ENCODE measurements at places on chromosomes 11 and 22.

DNA sequence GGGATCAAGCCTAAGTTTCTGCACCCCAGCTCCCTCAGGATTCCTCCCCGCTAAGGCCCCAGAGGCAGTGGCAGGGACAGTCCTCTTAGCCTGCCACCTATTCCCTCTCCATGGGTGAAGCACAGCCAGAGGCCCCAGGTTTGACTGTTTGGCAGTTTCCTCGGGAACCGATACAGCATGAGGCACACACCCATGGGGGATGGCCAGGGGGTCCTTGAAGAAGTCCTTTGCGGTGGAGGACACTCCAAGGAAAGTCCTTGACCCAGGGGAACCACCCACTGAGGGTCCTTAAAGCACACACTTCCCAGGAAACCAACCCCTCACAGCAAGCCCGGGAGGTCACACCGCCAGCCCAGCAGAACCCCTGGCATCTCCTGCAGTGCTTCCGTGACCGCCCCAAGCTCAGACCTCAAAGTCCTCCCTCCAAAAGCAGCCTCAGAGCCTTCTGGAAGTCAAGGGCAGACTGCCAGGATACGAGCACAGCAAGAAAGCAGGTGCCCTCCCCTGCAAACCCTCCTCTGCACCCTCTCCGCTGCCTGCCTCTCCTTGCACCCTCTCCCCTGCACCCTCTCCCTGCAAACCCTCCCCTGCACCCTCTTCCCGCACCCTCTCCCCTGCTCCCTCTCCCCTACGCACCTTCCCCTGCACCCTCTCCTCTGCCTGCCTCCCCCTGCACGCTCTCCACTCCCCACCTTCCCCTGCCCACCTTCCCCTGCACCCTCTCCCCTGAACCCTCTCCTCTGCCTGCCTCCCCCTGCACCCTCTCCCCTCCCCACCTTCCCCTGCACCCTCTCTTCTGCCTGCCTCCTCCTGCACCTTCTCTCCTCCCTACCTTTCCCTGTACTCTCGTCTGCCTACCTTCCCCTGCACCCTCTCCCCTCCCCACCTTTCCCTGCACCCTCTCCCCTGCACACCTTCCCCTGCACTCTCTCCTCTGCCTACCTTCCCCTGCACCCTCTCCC lies 1.4 kb downstream of the SIGIRR start:
- DNase-seq = no peak

DNA sequence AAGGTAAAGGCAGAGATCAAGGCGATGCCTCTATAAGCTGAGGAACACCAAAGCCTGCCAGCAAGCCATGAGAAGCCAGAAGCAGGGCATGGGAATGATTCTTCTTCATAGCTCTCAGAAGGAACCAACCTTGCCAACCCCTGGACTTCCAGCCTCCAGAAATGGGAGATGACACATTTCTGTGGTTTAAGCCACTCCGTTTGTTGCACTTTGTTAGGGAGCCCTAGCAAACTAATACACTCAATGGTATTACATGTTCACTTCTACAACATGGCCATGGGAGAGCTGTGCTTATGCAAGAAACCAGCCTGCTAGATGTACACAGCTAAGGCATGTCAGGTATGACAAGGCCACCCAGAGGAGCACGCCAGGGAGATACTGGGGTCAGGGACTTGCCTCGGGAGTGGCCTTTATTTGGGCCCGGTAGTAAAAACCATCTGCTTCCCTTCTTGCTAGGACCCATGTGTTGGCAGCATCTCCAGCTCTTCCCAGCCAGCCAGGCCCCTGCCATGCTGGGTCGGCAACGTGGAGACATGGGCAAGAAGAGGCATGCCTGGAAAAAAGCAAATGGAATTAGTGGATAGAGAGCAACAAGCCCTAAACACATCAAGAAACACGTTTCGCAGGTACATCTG lies 3.6 kb downstream of the C11orf16 start:
- DNase-seq = no peak

DNA sequence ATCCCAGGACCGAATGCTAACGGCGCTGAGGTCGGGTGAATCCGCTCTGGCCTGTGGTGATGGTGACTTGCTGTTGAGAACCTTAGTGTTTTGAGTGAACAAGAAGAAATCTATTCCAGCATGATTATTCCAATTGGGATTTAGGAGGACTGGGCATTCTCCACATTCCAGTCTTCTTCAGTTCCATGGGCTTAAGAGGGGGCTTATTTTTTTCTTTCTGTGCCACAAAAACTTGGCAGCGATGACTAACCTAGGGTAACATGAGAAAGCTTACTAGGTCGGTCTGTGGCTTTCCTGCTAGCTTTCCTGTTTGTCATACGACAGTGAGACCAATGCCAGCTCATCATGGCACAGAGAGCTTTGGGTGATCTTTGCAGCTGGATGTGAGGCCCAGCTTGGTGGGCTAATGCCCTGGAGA lies 62.9 kb upstream of the ATXN10 start:
- no peak for DNase-seq

DNA sequence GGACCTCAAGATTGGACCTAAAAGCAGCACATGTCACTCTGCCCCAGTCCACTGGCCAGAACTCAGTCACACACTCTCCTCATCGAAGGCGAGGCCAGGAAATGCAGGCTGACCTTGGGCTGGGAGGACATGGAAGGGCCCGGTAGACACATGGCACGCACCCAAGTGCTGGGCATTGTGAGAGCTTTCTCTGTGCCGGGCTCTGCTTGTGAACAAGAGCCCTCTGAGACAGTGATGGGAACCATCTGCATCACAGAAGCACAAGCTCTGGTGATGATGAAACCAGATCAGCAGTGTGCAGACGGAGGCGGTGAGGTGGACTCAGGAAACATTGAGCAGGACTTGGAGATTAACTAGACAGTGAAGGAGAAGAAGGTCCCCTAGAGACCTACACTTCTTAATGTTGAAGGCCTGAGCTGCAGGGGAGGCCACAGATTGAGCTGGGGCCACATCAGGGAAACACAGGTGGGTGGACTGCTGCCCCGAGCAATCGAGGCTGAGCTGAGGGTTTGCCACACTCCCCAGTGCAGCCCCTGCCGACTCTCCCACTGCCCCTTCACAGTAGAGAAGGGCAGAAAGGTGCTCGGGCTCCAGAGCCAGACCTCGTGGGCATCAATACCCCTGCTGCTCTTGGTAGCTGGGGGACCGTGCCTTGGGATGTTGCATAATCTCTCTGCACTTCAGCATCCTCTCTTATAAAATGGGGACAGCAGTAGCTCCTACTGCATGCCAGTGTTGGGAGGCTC lies 1460.5 kb downstream of the TBC1D22A start:
- DNase-seq = no peak

- no peak for DNase-seq
Observed at GRCh38 chr11:78902771-78903507, 328.3 kb upstream of the NARS2 start.

DNA sequence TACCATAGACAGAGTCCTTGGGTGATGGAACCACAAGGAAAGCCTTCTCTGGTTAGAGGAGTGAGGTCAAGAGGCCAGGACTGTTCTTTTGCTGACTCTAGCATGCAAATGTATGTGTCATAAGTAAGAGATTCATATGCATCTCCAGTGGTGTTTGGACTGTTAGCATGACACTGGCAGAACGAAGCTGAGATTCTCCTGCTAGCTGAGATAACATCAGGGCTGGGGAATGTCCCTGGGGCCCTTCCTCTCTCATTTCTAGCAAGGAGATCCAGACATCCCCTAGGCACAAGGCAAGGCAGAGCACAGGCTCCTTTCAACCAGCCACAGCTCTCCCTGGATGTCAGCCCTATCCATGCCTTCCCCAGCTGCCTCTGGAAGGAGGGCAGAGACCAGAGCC lies 711.3 kb downstream of the OPCML start:
- no peak for DNase-seq

DNA sequence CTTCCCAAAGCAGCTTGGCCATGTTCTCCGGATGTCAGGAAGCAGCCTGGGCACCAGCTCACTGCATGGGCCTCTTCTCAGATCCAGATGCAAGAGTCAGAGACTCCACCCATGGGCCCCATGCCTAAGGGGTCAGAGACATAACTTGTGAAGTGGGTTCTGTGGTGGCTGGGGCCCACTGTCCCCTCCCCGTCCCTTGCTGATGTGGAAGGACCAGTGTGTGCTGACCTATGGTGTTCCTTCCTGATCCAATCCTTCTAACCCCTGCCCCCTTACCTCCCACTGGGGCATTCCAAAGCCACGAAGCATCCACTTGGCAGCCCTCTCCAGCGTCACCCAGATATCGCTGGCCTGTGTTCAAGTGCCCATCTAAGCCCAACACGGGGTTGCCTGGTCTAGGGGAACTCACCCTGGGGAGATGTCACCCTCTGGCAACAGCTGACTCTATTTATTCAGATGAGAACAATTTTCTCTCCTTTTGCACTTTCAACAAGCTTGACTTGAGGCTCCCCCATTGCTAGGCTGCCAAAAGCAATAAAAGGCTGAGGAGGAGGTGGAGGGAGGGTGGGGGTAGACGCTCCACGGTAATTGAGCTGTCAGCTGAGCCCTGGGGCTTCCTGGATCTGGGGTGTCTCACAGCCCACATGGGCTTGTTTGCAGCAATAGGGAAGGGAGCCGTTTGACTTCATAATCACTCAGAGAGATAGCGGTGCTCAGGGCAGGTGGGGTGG lies 158.5 kb downstream of the ADAMTS15 start:
- DNase-seq = no peak

DNA sequence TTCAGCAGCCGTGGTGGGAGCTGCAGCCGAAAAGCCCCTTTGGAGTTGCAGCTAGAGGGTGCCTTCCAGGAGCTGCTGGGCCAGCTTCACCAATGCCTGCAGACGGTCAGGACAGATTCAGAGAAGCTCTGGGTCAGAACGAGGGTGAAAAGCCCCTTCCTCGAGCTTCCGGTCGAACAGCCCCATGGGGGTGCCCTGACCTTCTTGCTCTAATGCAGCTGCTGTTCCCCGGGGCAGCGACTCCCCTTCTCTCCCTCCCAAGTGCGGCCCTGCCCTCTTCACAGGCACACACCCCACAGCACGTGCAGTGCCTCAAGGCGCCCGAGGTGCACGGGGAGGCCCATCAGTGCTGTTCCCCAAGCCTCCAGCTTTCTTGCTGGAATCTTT lies 9.6 kb upstream of the IFITM3 start:
- DNase-seq = no peak

DNA sequence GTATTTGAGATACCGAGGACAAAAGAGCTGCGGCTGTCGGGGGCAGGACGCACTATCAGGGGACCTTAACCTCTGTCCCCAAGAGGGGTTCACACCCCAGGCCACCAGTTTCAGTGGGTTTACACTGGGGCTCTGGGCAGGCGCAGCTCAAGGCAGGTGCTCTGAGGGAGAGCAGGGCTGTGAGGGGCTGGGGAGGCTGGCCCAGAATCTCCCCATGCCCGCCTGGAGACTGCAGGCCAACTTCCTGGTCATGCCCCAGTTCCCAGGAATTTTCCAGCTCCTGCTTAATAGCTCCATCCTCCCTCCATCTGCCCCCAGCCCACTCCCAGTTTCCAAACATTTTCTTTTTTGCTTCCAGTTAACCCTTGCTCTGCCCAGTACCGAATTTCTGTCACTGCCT lies 7.6 kb upstream of the PGA3 start:
- no peak for DNase-seq

DNA sequence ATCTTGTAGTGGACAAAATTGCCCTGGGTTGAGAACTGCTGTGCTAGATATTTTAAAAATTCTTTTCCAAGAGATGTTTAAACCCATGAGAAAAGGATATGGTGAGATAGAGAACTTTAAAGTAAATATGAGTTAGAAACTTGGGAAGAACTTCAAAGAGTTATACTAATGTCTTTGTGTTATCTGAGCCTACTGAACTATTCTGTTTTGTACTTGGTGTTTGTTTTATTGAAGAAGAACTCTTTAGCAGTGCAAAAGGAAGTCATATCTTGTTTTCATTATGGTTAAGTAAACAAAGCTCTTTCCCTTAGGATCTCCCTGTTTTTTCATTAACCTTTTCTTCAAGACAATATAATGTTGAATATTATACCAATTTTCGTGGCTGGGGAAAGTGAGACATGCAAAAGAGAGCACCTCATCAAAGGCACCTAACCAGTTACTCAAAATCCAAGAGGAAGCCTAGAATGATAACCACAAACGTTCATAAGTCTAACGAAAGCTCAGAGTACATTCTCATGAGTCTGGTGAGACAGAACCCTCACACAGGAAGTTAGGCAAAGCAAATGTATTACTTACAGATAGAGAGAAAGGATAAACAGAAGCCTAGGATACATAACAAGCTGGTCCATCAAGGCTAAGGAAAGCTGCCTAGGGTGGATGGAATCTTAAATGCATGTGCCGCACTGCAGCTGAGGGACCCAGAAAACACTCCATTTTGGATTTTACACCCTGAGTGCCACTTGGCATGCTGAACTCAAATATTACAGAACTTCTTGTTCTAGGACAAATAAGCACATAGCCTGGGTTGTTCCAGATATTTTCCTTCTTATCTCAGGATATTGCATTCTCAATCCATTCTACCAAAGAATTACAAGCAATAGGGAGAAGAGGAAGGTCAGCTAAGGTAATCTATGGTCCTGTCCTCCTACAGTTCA lies 112.5 kb upstream of the ANO3 start:
- DNase-seq = no peak

DNA sequence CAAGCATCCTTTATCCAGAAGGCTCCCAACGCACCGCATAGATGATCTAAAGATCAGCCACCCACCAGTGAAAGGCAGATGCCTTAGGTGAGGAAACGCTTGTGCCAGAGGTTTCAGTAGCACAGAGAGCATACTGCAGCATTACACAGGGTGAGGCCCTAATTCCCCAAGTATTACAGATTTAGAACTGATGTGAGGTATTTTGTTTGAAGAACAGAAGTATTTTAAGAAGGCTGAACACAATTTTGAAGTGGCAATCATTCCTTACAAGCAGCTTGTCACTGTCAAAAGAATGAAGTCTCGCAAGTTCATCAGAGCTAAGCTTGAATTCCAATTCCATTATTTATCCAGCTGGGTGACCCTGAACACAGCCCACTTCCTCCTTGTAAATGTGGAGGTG lies 70.0 kb upstream of the FAT3 start:
- DNase-seq = no peak

GRCh38 chr11:94581926-94582325 lies 14.8 kb downstream of the PIWIL4 start:
- DNase-seq = no peak

DNA sequence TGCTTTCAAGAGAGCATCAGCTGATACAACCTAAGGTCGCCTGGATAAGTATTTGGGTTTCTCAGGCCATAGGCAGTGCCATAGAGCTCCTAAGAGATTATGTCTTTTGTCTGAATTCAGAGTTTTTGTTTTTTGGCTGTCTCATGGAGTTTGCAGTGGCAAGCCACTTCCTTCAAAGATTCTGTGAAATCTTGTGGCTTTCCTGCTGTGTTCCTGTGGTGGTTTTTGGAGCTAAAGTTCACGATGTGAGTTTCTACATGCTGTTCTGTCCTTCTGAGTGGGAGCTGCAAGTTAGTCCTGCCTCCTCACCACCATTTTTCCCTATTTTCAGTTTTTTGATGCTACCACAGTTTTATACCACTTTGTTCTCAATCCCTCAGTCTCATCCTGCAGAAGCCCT lies 111.4 kb downstream of the COMMD9 start:
- DNase-seq = no peak

DNA sequence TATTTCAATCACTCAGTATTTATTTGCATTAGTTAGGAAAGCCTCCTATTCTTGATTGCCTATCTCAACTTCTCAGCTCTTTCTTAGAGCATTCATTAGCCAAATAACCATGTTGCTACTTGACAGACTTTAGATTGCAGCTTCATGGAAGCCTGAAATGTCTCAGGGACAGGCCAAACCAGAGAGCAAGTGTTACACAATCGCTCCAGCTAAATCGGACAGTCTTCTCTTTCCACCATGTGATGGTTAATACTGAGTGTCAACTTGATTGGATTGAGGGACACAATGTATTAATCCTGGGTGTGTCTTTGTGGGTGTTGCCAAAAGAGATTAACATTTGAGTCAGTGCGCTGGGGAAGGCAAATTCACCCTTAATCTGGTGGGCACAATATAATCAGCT lies 106.5 kb upstream of the DRD2 start:
- DNase-seq = no peak
